ENCODE measurements at places on chromosomes 6 and 20.

- DNase-seq = peak; percentile 6
Observed at GRCh38 chr20:38962928-38963401, 821 bp downstream of the DHX35 start.

- DNase-seq = no peak
Observed at GRCh38 chr6:75830959-75831885, 82.2 kb downstream of the MYO6 start.

- DNase-seq = peak; percentile 82
Observed at GRCh38 chr6:30544666-30545272, 11.5 kb downstream of the GNL1 start.

DNA sequence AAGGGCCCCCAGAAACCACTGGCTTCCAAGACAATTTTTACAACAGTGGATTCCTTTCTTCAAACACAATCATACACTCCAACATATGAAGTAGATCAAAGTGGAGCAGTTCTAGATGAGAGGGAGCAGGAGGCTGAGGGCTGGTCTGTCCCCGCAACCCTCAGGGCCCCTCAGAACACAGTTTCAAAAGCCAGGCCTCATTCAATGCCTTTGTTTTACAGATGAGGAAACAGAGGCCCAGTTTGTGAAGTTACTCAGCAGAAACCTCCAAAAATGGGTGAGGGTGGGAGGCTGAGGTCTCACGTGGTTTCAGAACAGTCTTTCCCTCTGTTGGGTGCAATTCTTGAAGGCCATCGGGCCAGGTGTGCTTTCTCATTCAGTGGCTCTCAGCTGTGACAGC, 134.9 kb downstream of the SCML4 start:
- no peak for DNase-seq

- DNase-seq = no peak
Observed at GRCh38 chr6:22600059-22600458, 30.7 kb downstream of the HDGFL1 start.

DNA sequence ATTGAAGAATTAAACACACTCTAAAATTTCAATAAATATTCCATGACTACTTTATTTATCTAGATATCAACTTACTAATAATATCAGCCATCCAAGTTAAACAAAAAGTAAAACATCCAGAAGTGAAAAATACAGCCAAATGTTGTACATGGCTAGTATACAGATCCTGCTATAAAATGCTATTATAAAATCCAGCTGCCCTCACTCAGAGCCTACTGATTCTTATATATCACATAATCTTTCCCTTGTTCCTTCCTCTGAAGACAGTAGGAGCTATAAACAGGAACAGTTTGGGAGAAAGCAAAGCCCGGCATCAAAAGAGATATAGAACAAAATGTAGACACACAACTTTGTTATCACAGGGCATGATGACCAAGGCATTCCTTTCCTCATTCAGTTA, 212.9 kb downstream of the PLCB4 start:
- DNase-seq = no peak

DNA sequence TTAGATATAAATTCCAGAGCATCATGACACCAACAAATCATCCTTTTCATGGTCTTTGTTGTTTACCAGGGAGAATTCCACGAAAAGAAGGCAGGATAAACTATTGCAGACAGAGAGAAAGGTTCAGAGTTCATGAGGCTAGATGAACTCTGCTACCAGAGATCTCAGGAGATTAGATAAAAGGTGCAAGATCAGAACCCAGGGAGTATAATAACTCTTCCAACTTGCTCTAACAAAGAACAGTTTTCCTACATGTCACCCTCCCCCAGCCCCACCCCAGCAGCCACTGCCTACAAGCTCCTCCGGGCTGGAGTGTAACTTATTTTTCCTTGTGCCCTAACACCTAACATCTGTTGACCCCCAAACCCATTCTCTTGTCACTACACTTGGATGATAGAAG, 13.9 kb upstream of the CITED2 start:
- DNase-seq = no peak

GRCh38 chr6:11854408-11855165, 76.0 kb upstream of the ADTRP start:
- DNase-seq = peak; percentile 72

- no peak for DNase-seq
Observed at GRCh38 chr20:54197621-54198604, 10.0 kb upstream of the PFDN4 start.

DNA sequence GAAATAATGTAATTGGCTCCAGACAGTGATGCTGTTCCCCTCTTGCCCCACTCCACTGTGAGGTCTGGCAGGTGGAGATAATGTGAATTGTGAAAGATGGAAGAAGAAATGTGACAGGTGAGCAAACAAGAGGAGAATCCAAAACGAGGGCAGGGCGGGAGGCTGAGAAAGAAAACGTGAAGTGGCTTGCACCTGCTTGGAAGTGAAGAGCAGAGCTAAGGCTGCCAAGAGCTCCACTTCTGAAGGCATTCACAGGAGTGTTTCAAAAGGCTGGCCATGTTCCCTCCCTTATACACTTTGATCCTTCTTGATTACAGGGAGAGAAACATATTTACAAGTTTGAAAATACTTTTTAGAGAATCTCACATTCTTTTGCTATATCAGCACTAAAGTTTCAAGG, 359.4 kb downstream of the EPHA7 start:
- no peak for DNase-seq

DNA sequence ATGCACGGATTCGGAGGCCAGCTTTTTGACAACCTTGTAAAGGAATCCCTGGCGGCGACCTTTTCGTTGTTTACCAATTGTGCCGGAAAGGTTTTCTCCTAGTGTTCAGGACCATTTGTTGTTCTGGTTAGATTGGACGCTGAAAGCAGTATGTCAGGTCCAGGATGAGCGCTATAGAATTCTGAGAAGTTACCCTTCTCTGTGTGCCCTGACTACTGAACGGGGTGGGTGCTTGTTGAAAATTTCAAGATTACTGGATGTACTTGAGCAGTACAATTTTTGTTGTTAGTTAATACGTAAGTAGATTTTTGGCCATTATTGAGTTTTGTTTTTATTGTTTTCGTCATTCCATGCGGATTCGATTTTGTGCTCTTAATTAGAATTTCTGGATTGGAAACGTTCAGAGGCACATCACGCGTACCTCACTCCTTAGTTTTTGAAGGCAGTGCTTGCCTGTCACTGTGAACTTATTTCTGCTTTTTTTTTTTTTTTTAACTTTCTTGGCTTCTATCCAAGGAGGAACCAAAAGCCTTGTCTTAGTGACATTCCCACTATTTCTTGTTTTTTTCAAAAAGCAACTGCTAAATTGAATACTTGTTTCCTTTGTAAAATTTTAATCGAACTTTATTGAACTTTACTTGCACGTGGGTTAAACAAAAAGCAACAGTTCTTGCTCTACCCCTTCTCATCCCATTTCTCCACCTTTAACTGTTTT, 898 bp downstream of the XRN2 start:
- peak; percentile 37 for DNase-seq

- peak; percentile 20 for DNase-seq
Observed at GRCh38 chr6:85078058-85078457, 313.7 kb upstream of the TBX18 start.

DNA sequence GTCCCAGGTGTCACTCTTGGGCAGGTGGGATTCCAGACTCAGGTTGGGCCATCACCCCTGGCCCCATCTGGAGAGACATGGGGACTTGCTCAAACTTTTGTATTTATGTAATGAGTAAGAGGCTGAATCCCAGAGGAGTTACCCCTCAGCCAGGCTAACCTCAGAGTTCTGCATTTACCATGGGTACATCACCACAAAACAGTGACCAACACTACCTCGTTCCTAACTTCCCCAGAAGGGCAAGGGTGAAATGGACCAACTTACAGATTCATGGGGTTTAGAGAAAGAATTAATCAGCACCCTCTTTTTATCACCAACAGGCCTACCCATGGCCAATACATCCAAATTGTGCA, 259.9 kb upstream of the MARCKS start:
- no peak for DNase-seq

DNA sequence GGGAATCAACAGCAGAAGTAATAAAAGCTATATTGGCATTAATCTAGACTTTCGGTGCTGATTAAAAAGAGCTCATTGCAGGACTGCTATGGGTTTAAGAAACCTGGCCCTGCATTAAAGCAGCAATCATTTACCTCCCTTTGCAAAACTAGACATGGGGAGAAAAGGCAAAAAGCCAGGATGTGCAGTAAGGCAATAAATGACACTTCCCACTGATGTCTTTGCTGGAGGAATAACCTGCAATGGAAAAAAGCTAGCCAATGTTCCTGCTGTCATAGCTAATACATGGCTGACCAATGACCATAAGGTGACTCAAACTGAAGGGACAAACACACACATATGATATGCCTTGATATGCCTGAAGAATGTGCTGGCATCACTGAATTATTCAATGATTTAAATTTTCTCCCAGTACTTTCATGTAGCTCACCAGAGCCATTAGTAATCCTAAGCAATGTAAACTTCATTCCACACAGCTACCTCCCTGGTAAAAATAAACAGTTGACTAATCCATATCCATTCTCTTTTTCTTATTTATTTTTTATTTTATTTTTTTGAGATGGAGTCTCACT, 8.7 kb downstream of the DNAAF9 start:
- DNase-seq = no peak

- DNase-seq = peak; percentile 99
Observed at GRCh38 chr6:138593124-138593877, 94.0 kb upstream of the NHSL1 start.

GRCh38 chr6:150492507-150492906, 107.2 kb upstream of the PLEKHG1 start:
- DNase-seq = peak; percentile 61

- DNase-seq = peak; percentile 54
Observed at GRCh38 chr6:39416728-39417127, 94.2 kb upstream of the KCNK16 start.

DNA sequence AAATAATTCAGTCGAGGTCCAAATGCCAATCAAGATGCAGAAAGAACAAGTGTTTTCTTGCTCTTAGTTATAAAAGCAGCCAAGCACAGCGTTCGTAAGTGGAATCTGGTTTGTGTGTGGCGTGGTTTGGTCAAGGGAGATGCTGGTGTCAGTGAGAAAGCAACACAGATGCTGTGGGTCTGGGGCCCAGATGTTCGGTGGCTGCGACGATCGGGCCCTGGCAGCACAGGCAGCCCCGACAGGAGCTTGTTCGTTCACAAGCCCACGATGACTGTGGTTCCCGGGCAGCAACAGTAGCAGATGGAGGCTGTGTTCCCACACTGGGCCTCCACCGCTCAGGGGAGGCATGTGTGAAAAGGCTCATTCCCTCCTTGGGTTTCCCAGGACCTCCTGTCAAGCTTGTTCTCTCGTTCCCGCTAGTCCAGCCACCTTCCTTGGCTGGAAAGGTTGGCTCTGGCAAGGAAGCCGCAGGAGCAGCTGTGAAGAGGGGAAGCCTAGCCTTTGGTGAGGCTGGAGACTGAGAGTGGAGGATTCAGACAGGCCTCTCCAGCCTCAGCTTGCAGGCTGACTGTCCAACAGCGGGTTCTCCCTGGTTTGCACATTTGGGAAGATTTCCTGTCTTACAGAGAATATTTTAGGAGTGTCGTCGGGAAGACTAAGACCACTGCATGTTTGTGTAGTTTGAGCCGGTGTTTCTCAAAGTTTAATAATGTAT, 304.7 kb downstream of the QKI start:
- DNase-seq = no peak

- peak; percentile 67 for DNase-seq
Observed at GRCh38 chr6:166626177-166627032, 646 bp downstream of the RPS6KA2 start.

DNA sequence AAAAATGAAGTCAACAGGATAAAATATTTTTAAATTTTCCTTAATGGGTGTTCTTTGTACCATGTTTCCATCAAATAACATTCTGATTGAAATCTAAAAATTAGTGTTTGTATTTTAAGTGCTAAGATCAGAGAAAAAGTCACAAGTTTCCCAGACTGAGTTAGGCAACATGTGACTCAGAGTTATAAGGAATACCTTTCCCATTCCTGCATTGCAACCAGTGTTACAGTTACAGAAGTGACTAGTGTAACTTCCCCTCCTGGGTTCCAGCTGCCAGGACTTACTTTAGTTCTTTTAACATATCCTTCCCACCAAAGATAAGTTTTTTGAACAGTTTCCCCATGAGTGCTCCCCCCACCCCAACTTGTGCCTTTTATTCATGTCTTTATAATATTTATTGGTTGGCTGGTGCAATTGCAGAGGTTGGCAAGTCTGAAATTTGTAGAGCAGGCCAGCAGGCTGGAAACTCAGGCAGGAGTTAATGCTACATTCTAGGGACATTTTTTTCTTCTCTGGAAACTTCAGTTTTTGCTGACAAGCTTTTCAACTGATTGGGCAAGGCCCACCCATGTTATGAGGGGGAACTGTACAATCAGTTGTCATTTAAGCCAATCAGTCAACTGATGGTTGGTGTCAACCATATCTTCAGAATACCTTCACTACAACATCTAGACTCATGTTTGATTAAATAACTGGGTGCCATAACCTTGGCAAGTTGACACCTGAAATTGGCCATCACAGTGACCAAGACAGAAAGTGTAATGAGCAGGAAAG, 22.9 kb upstream of the ESR1 start:
- no peak for DNase-seq

GRCh38 chr20:38805958-38806854, 709 bp downstream of the PPP1R16B start:
- peak; percentile 59 for DNase-seq

DNA sequence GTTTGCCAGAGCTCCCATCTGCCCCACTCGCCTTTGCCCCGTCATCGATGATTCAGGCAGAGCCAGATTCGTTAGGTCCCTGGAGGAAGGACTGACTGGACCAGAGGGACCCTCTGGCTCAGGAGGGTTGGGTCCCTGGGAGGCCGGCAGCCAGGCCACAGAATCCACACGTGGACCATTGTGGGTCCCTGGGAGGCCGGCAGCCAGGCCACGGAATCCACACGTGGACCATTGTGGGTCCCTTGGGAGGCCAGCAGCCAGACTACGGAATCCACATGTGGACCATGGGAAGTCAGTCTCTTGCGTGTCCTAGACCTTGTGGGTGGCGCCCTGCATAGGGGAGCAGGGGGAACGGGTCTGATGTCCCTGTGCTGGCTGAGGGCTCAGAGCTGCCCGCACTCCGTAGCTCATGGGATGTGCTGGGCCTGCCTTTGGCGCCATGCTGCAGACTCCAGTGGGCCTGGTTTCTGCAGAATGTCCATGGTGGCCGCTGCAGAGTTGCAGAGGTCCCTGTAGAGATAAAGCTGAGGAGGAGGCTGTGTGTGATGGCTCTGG, 23.5 kb downstream of the UCKL1 start:
- DNase-seq = no peak
